ENCODE measurements at places on chromosomes 11 and 22.

DNA sequence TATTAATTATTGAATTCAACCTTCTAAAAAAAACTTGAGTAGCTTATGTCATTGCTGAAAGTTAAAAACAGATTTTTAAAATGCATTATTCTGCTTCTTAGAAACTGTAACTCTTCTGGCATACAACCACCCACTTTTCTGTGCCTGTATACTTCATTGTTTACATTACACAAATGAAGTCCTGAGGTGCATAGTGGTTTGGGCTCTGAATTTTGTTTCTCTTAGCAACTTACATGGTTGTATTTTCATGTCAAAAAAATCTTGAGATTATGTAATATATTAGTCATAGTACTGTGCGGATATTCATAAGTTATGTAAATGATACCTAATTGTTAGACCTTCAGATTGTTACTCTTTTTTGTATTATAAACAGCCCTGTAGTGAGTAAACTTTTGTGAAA is 12.2 kb downstream of the SC5D start:
- no peak for DNase-seq

GRCh38 chr11:10042699-10043098 is 251.3 kb downstream of the SBF2 start:
- DNase-seq = no peak

- DNase-seq = no peak
Measured at GRCh38 chr22:35170716-35171697, 86.3 kb upstream of the HMGXB4 start.

DNA sequence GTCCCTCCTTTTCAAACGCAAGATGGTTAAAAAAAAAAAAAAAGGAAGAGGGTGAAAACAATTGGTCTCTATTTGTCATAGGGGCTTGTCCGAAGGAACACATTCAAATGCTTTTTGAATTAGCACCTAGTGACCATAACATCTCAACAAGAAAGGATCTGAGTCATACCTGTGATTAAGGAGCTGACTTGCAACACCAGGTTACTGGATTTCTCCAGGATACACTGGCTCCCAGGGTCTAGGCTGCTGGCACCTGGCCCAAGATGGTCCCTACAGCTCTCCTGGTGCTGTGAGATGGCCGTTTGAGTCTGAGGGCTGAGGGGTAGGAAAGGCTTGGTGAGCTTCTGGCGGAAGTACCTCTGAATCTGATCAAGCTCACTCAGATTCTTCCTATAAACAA is 28.4 kb upstream of the UCP3 start:
- no peak for DNase-seq

DNA sequence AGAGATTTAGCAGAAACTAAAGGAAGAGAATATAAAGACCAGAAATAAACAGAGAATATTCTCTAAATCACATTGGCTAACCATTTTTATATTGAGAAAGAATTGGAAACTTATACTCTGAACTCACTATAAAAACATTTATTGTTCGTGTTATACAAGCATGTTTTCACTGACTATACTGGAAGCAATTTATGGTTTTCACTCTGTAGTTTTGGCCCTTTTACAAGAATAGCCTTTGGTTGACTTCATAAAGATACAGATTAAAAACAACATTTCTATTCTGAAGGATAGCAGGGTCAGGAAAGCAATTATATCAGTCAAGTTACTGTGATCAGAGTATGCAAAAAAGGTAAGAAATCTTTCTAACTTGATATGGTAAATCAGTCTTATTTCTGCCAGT is 965.7 kb upstream of the FAT3 start:
- no peak for DNase-seq

GRCh38 chr11:104155375-104155774 is 8.6 kb downstream of the PDGFD start:
- no peak for DNase-seq

GRCh38 chr11:103338621-103339484 is 229.6 kb downstream of the DYNC2H1 start:
- DNase-seq = no peak

DNA sequence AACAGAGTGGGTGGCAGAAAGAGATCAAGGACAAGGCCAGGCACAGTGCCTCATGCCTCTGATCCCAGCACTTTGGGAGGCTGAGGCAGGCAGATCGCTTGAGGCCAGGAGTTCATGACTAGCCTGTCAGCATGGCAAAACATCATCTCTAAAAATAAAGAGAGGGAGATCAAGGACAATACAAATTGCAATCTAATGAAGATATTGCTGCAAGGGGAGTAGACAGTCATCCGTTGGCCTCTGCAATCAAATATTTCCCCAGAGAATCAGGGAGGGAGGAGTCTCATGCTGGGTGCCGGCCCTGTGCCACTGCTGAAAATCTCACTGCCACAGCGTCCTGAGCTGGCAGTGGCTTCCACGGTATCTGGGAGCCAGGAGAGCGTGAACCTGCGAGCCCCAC is 19.4 kb upstream of the IL17RA start:
- no peak for DNase-seq

GRCh38 chr11:23611726-23612125 is 751.5 kb upstream of the CCDC179 start:
- DNase-seq = no peak

GRCh38 chr11:31509051-31509428 is 382 bp downstream of the IMMP1L start:
- no peak for DNase-seq

DNA sequence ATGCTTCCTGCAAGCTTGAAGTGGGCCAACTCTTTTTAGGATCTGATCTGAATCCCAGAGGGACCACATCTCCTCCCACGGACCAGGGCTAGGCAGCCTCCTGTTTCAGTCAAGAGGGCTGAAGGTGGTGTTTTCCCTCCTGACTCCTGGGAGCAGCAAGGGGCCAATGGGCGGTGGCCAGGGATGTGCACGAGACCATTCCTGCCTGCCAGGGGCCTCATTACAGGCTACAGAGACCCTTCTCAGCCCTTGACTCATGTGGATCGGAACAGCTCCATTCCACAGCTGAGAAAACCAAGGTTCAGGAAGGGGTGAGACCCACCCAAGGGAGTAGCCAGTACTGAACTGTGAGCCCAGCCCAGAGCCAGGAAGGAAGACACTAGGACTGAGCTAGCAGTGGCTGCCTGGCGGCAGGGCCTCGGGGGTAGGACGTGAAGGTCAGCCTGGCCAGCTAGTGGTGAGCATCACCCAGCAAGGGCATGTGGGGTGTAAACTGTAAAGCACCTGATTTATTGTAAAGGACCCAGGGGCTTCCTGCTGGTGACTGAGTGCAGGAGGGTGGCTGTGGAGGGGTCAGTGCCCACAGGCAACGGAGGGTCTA is 3.4 kb upstream of the P2RY6 start:
- DNase-seq = no peak

DNA sequence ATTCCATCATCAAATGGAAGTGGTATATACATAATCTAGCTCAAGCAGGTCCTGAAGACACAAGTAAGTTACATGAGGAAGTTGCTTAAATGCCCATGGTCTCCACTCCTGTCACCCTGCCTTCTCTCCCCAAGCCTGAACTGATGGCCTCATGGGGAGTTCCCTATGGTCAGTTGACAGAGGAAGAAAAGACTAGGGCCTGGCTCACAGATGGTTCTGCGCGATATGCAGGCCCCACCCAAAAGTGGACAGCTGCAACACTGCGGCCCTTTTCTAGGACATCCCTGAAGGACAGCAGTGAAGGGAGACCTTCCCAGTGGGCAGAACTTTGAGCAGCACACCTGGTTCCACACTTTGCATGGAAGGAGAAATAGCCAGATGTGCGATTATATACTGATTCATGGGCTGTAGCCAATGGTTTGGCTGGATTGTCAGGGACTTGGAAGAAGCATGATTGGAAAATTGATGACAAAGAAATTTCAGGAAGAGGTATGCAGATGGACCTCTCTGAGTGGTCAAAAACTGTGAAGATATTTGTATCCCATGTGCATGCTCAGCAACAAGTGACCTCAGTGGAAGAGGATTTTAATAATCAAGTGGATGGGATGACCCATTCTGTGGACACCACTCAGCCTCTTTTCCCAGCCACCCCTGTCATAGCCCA is 17.3 kb upstream of the CD82 start:
- DNase-seq = no peak

DNA sequence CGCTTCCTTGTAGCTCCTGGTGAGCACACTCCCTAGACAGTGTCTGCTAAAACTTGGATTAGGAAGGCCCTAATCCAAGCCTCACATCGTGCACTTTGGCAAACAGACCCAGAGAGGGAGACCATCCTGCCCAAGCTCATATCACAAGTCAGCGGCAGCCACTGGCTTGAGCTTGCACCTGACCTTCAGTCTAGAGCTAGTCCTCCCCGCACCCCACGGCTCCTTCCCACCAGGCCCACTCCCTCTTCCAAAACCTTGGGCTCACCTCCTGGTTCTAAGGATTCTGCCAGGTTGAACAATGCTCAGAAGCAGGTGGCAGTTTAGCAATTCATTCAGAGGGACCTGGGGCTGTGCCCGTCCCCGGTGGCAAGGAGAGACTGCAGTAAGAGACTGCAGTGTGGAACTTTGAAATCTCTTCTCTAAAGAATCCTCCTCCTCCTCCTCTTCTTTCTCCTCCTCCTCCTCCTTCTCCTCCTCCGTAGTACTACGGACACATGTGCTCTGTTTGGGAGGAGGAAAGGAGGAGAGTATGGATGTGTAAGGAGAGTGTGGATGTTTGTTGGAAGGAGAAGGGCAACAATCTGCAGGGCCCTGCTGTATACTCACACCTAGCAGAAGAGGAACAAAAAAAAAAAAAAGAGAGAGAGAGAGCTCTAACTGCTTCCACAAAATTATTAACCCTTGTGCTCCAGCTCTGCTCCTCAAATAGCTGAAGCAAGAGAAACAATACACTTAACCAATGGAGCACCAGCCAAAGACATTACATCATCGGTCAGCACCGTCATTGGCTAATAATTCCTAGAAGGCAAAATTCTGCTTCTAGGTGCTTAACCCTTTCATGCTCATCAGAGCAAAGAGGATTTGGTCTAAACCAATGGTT is 6.0 kb downstream of the SYN3 start:
- DNase-seq = no peak

GRCh38 chr11:72433455-72434036 is 785 bp downstream of the CLPB start:
- DNase-seq = no peak

DNA sequence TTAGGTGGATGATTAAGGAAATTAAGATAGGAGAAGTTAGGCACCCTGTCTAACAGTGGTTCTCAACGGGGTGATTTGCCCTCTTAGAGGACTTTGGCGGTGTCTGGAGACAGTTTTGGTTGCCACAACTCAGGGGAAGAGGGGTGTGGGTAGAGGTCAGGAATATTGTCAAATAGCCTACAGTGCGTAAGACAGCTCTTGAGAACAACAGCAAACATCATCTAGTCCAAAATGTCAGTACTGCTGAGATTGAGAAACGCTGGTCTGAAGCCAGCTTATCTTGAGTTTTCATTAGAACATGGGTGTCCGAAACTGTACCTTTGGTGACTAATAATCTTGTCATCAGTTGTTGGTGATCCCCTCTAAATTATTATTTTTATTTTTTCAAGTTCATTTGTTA is 38.4 kb downstream of the CECR2 start:
- no peak for DNase-seq

DNA sequence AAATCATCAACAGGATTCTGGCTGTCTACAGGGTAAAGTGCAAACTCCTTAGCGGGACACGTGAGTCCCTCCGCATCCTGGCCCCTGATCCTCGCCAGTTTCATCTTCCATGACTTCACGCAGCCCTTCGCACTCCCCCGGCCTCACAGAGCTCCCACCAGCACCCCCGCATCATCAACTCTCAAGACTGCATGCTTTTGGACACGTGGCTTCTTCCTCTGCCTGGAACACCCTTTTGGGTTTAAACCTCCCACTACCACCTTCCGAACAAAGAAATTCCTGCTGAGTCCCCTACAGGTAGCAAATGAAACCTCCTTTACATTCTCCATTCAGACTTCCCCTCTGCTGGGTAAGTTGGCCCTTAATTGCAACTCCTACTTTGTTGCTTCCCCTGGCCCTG is 12.6 kb upstream of the EIF3M start:
- DNase-seq = no peak

GRCh38 chr22:39651053-39651996 is 80.8 kb downstream of the CACNA1I start:
- DNase-seq = no peak

DNA sequence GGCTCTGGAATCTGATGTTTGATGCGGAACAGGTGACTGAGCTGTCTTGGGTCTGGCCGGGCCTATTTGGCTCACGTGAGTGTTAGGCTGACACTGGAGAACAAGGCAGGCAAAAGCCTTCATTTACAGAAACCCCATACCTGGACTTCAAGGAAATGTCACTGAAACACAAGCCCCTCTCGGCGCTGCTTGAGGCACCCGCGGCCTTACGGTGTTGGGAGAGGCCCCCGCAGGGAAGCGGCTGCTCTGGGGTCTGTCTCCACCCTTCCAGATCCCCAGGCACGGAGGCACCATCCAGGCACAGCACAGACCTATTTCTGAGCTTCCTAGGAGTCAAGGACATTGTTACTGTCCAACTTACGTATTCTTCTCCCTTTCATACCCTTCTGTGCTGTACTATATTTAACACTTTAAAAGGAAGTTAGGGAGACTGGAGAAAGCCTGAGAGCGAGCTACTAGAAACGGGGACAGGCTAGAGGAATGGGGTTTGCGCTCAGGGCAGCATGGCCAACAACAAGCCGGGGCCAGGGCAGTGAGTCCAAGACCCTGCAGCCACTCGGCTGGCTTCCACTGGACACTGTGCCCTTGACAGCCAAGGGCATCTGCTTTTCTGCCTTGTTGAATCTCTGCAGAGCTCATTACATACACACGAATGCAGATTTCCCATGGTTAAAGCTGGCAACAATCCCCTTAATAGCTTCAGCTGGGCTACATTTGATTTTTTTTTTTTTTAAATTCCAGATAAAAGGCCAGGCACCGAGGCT is 23.8 kb downstream of the DRD4 start:
- DNase-seq = no peak

GRCh38 chr11:83540112-83540675 is 254.0 kb upstream of the CCDC90B start:
- DNase-seq = no peak

- no peak for DNase-seq
Measured at GRCh38 chr11:64249038-64249437, 2.3 kb upstream of the PLCB3 start.

DNA sequence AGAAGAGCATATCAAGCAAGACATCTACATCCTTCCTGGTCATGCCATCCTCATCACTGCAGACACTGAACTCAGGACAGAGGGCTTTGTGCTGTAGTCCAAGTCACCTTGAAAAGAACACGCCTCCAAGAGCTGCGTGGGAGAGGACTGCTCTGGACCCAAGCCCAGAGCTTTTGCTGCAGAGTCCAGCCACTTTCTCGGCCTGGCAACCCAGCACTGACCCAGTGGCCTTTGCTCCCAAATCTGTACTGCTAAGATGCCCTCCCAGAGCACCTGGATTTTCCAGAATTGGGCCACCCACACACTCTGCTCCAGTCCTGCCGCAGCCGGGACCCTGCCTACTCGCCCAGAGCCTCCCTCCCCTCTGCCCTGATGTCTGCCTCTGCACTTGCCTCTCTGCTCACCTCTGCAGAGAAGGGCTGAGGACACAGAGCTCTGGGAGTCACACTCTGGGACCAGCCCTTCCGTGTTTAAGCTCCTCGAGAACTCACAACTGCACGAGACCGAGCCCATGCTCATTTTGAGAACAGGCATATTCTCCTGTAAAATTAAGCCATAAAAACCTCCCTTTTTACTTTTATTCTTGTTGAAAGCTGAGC is 83.8 kb upstream of the CSNK2A3 start:
- DNase-seq = no peak

GRCh38 chr22:44180706-44181032 is at the start of gene PARVG:
TSS of gene PARVG (plus strand) at chr22:44180925. CDS start at chr22:44183330, 2,405 bp downstream.
- DNase-seq = peak; percentile 18

Measured in stimulated activated CD4-positive, alpha-beta T cell treated with anti-CD3 and anti-CD28 coated beads, Interleukin-1b, Interleukin-23, amount 100 ng/mL, for 4 hours (primary cell).